ENCODE measurements at places on chromosomes 7 and 10. TPM values are rescaled to one million over a fixed set of nuclear protein-coding genes. Genes with fewer than 3 reads are reported as not detected.

The H2BK1 gene
- total RNA-seq = not detected

DNA sequence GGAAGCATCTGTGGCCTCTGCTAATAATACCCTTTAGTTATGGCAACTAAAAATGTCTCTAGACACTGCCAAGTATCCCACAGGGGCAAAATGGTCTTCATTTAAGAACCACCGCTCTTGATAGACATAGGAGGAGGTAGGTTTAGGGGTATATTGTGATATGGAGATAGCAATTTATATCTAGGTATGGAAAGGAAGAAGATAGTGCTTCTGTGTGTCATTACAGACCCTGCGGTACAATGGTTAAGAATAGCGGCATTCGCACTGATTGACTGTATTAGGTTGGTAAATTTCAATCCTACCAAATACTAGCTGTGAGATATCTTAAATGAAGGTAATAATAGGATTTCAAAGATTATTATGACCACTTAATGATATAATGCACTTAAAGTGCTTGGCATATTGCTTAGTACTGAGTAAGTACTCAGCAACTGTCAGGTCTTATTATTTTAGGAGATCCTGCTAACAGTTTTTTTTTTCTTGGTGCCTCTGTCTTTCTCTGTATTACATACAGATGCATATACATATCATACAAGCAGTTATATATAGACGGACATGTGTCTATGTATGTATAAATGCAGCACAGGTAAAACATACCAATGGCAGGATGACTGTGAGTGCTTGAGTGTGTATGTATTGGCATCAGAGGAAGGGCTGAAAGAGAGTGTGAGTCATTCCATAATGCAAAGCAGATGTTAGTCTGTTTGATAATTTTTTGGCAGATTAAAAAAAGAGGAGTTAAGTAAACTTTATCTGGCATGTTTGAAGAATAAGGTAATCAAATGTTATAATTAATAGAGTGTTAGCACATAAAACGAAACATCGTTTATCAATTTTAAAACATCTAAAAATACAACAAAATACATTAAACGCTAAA is 50.0 kb upstream of the ITGB8 start:
- no peaks in the 10 kb centered on the region for H3K36me3 ChIP-seq
- no peak overlapping the region for H3K27ac ChIP-seq
- no peak overlapping the region for H3K4me3 ChIP-seq
- no peak for DNase-seq

The SFTPA1 gene
- total RNA-seq = not detected

DNA sequence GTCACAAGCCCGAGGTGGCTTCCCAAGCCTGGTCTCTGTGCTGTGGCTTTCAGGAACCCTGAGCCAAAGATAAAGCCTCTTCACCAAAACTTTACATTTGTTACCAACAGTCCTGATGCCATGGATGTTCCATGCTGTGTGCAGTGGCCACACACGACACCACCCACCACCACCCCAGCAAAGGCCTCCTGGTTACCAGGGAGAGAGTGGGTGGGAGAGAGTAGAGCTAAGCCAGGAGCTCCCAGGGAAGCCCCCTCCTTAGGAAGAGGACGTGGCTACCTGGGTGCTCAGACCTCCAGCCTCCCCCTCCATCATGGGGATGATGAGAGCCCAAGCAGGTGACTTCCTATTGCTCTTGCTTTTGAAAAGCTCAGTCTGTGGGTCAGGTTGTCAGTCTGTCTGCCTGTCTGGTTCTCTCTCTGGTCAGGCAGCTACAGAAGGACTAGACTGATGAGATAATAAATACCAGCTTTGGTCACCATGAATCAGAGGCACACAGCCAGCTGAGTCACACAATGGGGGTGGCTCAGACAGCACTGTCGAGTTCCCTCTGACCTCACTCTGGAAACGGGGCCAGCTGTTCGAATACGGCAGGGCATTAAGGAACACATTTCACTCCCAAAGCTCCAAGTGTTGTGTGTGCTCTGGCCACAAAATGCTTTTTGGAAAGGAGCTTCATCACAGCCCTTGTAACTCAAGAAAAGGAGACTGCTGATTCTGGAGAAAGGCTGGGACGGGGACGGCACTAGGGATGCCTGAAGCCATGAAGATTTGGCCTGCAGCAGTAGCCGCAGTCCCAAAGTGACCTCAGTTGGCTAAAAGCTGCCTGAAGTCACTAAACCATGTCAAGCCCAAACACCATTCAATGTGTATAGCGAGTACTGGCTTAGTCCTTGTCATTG is 166.0 kb downstream of the FANK1 start:
- no peak overlapping the region for H3K4me3 ChIP-seq
- peak; percentile 72 for DNase-seq
- no peak overlapping the region for H3K27ac ChIP-seq
- H3K27me3 ChIP-seq = no peaks in the 10 kb centered on the region
- peaks cover 12% of the 10 kb centered on the region for H3K4me1 ChIP-seq

The MINDY4 gene
- total RNA-seq = 7.5 TPM

DNA sequence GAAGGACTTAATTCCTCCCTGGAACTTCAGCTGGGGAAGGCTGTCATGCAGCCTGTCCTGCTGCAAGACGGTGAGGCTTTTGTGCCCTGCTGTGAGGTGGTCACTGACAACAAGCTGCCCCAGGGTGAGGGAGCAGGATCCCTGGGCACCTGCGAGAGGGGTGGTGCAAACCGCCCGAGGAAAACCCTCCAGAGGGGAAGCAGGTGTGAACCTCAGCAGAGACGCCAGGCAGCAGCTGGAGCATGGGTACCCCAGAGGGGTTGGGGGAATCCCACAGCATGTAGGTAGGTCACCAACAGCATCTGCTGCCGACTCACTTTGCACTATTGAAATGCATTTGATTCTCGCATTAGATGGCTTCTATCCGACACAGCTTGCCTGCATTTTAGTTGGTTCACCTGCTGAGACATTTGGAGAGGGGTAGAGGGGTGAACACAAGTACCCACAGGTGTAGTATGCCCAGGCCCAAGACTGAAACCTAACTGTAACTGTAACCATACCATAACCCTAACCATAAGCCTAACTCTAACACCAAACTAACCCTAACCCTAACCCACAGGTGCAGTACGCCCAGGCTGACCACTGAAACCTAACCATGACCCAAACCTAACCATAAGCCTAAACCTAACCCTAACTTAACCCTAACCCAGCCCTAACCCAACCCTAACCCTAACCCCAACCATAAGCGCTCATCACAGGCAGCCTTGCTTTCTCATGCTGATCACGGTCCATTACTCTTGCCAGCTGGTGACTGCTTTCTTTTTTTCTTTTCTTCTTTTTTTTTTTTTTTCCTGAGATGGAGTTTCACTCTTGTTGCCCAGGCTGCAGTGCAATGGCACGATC is 85.9 kb downstream of the ELFN1 start:
- no peaks in the 10 kb centered on the region for H3K36me3 ChIP-seq
- H3K4me3 ChIP-seq = no peak overlapping the region
- H3K4me1 ChIP-seq = peaks cover 5% of the 10 kb centered on the region

Data from body of pancreas (tissue), 4 donors.